NCI-H187 (cell line): ENCODE measurements at places on chromosomes 6 and 20.

DNA sequence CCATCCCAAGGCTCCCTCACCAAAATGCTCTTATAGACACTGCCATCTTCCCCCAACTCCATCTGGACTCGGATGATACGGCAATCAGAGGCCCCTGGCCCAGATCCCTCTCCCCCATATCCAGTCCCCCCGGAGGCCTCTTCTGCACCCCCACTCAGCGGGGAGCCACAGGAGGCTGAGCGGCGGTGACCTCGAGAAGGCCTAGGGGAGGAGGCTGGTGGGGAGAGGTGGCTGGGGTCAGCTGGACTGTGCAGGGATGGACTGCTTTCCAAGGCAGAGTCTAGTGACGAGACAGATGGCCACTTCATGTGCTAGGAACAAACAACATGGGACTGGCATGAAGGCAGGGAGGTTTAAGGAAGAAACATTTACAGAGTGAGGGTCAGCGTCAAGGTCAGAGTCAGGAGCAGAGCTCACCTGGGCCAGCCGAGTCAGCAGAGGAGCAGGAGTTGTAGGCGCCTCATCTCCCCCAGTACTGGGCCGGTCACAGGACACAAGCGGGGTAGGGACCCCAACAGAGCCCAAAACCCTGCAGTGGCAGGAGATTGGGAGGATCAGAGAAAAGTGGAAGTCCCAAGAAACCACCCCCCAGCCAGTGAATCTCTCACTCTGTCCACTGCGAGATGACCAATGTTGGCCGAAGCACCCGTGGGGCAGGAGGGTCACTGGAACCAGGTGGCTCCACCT, 3.7 kb downstream of the PFDN6 start:
- DNase-seq, result no peak

- DNase-seq, result no peak
Measured at GRCh38 chr20:51631011-51631950, 88.8 kb upstream of the NFATC2 start.

GRCh38 chr20:21681234-21681921, 24.1 kb upstream of the PAX1 start:
- no peak for DNase-seq

DNA sequence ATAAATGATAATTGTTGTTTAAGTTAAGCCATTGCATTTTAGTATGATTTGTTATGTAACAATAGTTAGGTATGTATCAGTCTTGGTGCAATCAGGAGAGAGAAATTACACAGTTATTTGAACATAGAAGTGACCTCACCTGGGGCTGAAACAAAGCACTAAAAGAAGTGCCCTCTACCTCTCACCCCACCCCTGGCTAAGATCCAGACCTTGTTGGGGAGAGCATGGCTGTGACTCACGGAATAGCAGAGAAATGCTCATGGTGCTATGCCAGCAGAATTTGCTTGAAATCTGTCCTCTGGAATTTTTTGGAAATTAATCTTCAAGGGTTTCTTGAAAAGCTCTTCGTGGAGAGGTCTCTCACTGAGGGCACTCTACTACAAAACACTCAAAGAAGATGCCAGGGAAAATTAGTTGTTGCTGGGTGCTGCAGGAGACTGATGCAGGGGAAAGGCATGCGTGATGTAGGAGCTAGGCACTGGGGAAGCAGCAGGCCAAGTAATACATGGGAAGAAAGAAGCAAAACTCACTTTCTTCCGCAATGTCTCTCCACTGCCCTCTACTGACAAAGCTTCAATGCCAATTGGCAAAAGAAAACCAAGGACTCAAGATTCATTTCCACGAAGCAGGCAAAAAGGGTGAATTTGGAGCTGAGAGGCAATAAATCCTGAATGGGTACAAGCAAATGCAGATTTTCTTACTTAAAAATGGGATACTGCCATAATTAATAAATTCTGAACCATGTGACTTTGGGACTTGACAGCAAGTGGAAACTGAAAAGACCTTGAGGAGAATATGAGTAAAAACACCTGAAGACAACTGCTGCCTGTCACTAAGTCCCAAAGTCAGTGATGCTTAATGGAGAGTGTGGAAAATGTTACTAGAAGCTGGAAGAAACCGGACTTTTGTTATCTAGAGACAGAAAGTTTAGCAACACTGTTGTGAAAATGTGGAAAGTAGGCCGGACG, 136.3 kb upstream of the ZNF184 start:
- no peak for DNase-seq

DNA sequence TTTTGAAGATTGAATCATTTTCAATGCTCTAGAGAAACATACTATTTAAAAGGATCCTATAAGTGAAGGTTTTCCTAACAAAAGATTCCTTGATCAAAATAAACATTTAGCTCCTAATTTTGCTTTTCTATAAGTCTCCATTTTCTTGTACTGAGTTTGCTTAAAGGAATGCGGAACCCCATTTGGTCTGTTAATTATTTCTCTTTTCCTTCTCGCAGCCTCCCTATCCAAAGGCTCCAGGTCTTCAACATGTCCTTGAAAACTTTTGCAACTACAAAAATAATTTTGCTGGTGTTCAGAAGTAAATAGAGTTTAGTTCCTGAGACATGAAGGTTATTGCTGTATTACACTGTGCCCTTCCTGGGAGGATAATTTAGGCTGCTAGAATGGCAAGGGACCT, 8.3 kb upstream of the NPEPL1 start:
- DNase-seq, result no peak

DNA sequence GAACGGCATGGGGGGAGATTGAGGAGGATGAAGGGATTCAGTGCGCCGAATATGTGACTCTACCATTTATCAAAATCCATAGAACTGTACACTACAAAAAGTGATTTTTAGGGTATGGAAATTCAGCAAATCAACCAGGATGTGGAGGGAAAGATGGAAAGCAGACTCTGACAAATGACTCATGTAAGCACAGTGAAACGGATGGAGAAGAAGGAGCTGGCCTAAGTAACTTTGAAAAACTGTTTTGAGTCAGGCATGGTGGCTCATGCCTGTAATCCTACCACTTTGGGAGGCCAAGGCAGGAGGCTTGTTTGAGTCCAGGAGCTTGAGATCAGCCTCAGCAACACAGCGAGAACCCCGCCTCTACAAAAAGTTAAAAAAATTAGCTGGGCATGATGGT, 39.2 kb downstream of the MUC22 start:
- no peak for DNase-seq

GRCh38 chr20:19453862-19454261, 241.4 kb downstream of the SLC24A3 start:
- no peak for DNase-seq

- no peak for DNase-seq
Measured at GRCh38 chr6:57017841-57018240, 28.7 kb upstream of the KIAA1586 start.
